ENCODE measurements at places on chromosomes 11 and 22.

- no peak for DNase-seq
Measured at GRCh38 chr22:21858025-21858764, 9.2 kb downstream of the MAPK1 start.

- DNase-seq: no peak
Measured at GRCh38 chr22:38758276-38758945, 2.6 kb upstream of the SUN2 start.

GRCh38 chr11:68525930-68526329, 65.4 kb downstream of the PPP6R3 start:
- no peak for DNase-seq

- DNase-seq: no peak
Measured at GRCh38 chr22:30187529-30188407, 58.8 kb downstream of the LIF start.

DNA sequence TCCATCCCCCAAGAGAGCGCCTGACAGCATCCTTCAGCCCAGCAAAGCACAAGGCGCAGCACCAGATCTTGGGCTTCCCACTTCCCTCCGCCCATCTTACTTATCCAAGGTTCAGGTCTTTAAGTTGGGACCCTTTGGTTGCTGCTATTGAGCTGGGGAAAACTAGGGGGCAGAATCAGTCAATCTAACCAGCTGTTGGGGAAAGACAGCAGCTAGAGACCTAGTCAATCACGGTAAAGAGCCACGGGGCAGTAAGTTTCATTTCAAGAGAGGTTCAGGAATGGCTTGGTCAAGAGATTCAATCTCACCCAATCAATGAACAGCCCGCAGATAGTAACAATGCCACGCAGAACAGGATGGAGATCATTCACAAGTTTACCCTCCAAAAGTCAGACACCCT, 1.7 kb downstream of the ABTB2 start:
- DNase-seq: no peak

GRCh38 chr11:9577556-9577955, 4.1 kb downstream of the WEE1 start:
- no peak for DNase-seq

GRCh38 chr11:35340071-35340470, 79.3 kb downstream of the SLC1A2 start:
- DNase-seq: no peak

GRCh38 chr11:46380340-46381047, 975 bp upstream of the MDK start:
- DNase-seq: no peak

GRCh38 chr11:33944693-33945424, 53.0 kb upstream of the LMO2 start:
- no peak for DNase-seq

DNA sequence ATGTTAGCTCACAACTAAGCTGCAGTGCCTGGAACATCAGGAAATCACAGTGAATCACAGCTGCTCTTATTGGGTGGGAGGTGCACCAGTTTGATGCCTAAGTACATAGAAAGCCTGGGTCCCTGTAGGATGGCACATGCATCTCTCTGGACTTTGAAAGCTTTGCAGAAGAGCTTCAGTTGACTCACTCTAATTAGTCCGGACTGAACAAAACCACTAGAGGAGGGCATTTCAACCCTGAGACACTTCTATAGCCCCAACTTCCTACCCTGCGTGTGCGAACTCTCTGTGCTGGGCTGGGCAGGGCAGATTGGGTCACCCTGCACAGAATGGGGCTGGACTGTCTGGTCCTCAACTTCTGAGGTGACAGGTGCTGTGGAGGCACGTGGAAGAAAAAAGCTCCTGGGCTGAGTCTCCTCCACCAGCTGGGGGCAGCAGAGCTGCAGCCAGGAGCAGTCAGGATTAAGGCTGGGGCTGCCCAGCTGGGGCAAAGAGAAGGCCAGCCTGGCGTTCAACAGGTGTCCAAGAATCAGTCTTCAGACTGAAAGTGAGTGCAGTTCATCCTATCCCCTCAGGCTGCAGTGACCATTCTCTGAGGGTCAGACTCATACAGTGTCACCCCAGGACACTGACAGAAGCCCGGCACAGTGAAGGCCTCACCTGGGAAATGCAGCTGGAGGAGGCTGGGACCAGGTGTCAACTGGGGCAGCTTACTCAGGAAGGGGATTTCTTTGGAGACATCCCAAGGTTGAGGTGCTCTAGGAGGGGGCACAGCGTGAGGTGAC, 22.1 kb downstream of the GGTLC2 start:
- no peak for DNase-seq

GRCh38 chr22:19825904-19826618, 28.6 kb downstream of the GNB1L start:
- DNase-seq: no peak

GRCh38 chr22:27476318-27476717, 325.2 kb downstream of the MN1 start:
- DNase-seq: no peak

- DNase-seq: no peak
Measured at GRCh38 chr11:44243595-44244343, 66.2 kb downstream of the ALX4 start.

DNA sequence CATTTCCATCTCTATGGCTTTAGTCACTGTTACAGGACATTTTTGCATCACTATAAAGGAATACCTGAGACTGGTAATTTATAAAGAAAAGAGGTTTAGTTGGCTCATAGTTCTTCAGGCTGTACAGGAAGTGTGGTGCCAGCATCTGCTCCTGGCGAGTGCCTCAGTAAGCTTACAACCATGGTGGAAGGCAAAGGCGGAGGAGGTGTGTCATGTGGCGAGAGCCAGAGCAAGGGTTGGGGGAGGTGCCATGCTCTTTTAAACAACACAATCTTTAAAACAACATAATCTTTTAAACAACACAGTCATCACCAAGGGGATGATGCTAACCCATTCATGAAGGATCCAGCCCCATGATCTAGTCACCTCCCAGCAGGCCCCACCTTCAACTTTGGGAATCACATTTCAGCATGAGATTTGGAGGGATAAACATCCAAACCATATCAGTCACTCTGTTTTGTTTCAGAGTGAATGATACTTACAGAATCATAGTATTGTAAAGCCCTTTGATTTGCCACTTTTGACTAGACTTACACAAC, 103.3 kb downstream of the PDE3B start:
- DNase-seq: no peak

DNA sequence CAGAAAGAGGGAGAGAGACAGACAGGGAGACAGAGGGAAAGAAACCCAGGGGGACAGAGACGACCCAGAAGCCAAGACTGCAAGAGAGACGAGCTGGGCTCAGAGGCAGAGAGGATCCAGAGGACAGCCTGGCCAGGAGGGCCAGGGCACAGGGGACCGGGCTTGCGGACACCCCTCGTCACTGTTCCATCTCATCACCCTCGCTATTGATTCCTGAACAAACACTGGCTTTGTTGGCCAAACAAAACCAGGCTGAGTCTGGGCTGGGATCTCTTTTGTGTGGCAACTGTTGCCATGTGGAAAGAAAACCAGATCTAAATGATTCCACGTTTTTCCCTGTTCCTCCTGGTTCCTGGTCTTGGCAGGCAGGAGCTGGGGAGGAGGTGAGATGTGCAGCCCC, 339.4 kb downstream of the MN1 start:
- DNase-seq: no peak

DNA sequence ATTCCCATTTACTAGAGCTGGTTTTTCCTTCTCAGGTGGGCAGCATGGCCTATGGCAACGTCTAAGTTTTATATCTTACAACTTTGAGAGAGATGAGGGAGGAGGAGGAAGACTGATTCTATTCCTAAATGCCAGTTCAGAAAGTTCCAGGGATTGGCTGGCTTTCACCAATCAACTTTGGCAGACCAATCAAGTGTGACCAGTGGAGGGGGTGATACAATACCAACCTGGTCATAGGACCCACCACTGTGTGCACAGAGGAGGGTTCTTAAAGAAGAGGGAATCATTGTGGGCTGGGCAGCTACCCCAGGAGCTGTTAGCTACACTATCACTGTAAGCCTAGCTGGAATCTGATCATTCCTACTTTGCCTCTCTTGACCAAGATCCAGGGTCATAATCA, 8.1 kb downstream of the DIXDC1 start:
- no peak for DNase-seq

- DNase-seq: no peak
Measured at GRCh38 chr11:76523147-76523546, 78.3 kb downstream of the EMSY start.

GRCh38 chr11:77322506-77322905, 21.0 kb upstream of the GDPD4 start:
- DNase-seq: no peak

DNA sequence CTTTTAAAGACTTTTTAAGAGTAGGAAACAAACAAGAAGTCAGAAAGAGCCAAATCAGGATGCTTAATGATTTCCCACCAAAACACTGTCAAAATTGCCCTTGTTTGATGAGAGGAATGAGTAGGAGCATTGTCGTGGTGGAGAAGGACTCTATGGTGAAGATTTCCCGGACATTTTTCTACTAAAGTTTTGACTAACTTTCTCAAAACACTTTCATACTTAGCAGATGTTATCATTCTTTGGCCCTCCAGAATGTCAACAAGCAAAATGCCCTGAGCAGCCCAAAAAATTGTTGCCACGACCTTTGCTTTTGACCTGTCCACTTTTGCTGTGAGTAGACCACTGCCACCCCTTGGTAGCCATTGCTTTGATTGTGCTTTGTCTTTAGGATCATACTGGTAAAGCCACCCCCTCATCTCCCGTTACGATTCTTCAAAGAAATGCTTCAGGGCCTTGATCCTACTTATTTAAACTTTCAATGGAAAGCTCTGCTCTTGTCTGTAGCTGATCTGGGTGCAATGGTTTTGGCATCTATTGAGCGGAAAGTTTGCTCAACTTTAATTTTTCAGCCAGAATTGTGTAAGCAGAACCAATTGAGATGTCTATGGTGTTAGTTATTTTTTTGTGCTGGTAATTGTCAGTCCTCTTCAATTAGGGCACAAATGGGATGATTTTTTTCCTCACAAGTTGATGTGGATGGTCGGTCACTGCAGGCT, 67.2 kb downstream of the ADM start:
- no peak for DNase-seq

- no peak for DNase-seq
Measured at GRCh38 chr22:30251711-30252110, 5.2 kb upstream of the LIF start.

DNA sequence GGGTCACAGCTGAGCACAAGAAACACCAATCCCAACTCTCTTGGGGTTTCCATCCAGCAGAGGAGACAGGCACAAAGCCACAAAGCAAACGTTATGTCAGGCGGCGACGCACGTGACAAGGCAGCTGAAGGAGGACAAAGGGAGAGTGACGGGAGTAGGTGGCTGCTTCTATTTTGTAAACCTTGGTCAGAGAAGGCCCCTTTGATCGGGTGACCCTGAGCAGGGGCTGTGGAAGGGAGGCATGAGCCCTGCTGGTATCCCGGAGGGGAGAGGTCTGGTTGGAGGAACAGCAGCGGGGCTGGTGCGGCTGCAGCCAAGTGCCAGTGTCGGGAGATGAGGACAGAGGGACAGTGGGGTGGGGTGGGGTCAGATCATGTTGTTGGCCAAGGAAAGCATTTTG, 17.3 kb upstream of the RFPL3 start:
- DNase-seq: no peak

DNA sequence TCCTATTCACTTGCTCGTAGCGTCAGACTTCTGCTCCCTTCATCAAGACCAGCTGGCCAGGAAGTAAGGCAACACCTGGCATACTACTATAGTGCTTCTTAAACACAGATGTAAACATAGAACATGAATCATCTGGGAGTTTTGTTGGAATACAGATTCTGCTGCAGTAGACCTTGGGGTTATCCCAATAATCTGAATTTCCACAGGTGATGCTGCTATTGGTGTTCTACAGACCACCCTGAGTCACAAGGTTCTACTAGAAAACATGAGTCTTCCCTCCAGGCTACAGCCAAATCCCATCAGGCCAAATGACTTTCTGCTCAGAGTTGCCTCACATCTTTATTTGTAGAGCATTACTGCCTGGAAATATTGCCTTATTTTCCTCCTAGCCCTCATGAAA, 175.2 kb downstream of the NELL1 start:
- no peak for DNase-seq

DNA sequence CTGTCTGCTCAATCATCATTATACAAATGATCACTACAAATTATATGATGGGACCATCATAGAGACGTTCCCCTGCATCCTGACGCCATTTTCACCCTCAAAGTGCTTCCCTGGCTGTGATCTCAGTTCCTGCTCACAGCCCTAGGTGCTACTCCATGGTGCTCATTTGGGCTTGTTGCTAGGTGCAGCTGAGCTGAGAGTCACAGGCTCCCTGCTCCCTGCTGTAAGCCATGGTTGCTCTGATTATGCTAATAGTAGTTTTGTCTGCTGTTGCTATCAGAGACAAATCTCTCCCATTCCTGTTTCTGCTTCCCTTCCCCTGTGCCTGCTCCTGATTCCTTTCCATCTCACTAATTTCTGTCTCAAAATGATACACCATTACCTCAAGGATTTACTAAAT, 474.3 kb downstream of the METTL15 start:
- no peak for DNase-seq

GRCh38 chr11:102346456-102346747, 612 bp upstream of the BIRC2 start:
- DNase-seq: no peak

All from SK-N-MC (cell line).